ENCODE measurements at places on chromosomes 4 and X.

DNA sequence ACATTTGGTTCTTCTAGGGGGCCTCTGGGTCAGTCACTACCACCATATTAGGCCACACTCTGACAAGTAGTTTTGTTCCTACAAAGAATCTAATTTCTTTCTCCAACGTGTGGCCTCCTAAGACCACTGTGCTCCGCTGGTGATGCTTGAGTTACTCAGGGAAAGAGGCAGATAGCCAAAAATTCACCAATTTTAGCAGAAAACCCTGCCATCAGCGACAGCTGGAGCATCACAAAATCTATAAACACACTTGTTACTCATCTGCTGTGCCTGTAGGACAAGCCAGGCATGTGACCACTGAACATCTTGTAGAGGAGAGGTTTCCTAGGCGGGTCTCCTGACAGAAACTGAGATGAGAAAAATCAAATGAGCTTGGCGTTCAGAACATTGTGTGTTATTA, 105.4 kb downstream of the SYNPO2 start:
- no peak for DNase-seq

DNA sequence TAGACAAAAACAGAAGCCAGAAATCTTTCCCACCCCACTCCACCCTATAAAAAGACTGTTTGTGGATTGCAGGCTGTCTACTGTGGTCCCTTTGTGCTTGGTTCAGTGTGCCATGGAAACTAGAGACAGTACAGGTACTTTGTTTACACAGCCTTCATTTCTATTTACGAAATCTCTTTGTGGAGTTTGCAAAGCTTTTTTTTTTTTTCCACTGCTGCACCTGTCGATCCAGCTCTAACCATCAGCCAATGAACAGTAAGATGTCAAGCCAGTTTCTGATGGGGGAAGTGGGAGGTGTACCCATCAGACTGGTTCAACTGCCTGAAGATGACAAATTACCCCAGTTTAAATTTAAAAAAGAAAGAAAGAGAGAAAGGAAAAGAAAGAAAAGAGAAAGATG, 20.2 kb upstream of the LRBA start:
- DNase-seq, result peak; percentile 84

DNA sequence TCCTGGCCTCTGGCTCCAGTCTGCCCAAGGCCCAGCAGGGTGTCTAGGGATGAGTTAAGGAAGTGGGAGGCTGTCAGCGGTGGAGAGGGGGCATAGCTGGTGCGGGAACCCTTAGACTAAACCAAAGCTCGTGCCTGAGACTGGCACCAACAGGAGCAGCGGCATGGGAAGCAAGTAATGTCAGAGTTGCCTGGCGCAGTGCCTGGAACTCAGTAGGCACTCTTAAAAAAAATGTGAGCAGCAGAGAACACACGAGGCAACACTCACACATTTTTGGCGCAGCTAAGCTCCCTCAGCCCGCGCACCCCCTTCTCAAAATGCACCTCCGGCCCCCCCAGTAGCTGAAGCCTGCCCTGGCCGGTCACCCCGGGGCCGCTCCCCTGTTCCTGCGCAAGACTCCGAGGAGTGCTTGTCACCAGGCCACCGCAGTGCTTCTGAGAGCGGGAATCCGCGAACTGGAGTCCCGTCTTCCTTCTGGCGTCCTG, 583 bp downstream of the GABRE start:
- DNase-seq, result no peak

DNA sequence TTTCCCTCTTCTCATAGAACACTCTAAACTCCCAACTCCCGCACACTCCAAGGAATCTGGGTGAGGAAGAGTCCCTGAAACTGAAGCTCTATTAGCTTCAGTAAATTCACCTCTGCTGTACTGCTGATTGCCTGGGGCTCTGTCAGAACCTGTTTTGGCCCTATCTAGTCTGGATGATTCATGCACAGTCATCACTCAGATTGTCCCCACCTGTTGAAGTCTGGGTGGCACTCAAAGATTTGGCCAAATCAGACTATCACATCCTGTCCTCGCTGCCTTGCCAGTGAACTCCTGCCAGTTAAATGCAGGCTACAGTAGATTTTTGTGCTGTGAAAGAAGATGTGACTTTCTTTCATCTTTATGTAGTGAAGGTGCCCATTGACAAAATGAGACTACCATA, 63.5 kb upstream of the EMCN start:
- DNase-seq, result no peak

DNA sequence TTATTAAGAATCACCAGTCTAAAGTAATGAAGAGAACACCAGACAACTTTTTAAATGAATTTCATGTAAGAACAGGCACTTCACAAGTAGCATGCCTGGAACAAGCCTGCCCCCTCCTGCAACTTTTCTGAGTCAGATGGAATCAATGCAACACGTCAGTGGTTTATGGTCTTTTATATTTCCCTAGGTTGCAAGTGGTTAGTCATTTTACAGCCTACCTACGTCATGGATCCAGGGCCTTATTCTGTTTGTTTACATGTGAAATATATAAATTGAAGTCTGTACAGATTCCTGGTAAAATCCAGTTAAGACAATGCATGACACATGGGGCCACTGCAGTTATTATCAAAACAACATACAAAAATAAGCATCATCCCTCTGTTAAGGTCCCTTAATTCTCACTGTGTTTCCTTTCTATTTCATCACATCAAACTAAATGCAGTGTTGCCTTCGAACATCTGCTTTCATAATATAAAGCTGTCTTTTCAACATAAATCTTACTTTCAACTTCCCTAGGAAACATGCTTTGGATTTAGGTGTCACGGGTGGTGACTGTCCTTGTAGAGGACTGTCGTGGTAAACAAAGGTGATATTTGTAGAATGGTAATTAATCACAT, 309.3 kb downstream of the FRMPD4 start:
- no peak for DNase-seq

DNA sequence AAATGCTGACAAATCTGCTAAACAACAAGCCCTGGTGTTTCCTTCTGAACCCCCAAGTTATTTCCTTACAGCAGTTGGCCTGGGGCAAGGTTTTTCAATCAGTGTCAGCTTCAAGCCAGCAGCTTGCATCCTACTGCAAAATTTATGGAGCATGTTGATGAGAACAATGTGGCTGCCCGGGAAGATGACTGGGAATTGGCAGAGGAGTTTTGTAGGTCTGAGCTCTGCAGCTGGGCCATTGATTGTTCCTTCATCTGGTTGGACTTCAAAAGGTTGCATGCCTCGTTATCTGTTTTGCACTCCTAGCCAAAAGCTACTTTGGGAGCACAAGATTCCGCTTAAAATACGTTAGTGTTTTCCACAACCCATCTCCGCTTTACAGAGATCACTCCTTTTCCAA, 1030.3 kb upstream of the LCORL start:
- peak; percentile 25 for DNase-seq

All from NCI-H2081 (cell line).